Stimulated activated CD8-positive, alpha-beta memory T cell treated with anti-CD3 and anti-CD28 coated beads, Interleukin-2, amount 100 ng/mL, for 48 hours (primary cell): ENCODE measurements at places on chromosomes 2 and 18.
A peak's percentile ranks its signal among the peaks of the same experiment; 100 is the strongest.

DNA sequence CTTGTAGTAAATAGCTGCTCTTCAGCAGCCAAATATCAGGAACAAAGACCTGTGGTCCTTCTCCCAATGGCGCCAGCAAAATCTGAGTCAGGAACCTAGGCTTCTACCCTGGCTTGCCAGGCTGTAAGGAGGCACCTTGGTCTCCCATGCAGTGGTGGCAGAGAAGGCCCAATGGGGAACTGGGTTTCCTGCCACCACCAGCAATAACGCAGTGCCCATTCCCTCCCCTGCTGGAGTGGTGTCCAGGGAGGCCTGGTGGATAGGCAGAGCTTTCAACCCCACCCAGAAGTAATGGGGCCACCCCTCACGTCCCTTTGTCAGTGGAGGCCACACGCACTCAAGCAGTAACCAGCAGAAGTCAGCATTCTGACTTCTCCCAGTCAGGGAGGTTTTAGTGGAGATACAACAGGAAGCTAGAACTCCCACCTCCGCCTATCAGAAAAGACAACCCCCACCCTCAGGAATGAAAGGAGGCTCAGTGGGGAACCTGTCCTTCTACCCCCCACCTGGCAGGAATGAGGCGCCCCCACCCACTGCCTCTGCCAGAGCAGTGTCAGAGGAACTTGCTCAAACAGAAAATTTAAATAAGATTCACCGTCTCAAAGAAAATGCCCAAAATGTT, 132.4 kb downstream of the COPS8 start:
- no peak for DNase-seq

DNA sequence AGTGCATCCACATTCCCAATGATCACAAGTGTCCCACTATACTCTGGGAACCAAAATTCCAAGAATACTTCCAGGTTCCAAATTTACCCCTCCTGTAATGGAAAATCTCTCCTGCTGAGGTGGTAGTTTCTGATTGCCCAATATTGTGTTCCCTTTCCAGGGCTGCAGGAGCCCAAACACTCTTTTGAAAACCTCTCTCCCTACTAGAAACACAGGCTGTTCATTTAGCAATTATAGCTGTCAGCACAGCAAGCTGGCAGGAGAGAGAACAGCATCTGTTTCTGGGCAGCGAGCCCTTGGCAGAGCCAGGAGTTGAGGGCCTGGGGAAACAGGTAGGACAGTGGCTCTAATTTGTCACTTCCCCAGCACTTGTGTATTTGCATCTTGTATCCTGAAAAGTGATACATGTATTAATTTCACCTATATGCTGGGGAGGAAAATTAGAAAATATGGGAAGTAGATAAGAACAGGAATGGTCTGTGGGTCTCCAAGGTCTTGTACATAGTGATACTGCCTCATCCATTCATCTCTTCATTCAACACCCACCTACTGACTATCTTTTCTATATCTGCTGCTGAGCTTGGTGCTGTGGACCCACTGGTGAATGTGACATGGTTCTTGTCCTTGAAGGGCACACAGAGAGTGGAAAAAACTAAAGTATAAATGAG, 16.9 kb upstream of the PAIP2B start:
- no peak for DNase-seq

- no peak for DNase-seq
Measured at GRCh38 chr2:236802862-236803261, 233.2 kb downstream of the ACKR3 start.

DNA sequence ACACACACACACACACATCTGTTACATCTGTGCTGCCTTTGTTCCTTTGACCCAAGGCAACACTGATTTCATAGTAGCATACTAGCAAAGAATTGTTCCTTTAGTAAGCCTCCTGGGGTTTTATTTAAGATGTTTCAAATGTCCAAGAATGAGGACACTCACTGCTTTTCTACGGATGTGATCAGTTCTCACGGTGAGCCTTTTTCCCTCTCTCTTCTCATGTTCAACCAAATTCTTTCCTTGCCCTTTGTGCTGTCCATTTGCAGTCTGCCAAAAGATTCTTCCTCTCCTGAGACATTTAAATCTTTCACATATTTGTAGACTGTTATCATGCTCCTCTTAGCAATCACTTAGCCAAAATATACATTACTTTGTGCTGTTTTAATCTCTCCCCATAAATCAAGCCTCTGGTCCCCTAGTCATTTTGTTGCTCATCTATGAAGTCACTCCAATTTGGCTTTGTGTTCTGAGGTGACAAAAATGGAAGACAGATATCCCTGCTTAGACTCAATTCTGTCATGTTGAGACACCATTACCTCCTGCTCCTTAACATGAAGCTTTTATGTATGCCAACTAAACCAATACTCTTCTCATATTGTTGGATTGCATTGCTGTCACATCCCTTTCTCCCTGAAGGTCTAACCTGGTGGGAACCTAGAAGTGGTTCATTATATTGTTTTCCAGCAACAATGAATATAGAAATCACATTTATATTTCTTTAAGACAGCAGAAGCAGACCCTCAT, 1605.3 kb upstream of the ACVR2A start:
- DNase-seq = no peak

- no peak for DNase-seq
Measured at GRCh38 chr2:125324273-125324672, 1299.2 kb downstream of the CNTNAP5 start.

DNA sequence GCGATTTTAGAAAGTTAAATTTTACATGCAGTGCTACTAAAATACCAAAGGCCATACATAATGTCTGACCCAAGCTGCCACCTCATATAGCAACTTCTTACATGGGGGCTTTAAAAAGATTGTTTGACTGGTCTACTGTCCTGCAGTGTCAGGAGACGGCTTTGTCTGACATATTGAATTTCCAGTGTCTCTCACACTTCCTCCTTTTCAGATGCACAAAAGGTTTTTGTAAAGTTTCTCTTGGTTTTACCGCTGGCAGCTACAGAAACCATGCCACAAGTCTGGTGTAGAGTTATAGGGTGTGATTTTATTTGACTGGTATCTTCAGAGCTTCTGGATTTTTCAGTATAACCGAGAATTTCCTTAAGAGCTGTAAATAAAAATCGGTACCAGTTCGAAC, 1.1 kb upstream of the ASAP2 start:
- DNase-seq = no peak

DNA sequence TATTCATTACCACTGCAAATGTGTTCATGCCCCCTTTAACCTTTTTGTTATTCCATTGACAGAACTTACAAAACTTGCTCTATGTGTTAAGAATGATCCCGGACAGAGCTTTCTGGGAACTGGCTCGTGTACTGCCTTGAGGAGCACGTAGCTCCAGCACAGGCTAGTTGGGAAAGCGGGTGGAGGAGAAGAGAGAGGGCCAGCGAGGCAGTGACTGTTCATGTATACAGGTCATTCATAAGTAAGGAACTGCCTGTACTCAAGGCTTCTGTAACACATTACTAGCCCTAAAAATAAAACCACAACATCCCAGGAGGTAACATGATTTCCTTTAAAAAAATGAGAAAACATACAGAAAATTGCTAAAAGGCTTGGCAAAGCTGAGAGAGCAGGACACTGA, 109.0 kb downstream of the STK39 start:
- DNase-seq = no peak

- no peak for DNase-seq
Measured at GRCh38 chr18:77068321-77069312, 64.0 kb downstream of the MBP start.

GRCh38 chr18:76980663-76981395, 151.8 kb downstream of the MBP start:
- DNase-seq = no peak

GRCh38 chr2:236803621-236804020, 234.0 kb downstream of the ACKR3 start:
- no peak for DNase-seq

DNA sequence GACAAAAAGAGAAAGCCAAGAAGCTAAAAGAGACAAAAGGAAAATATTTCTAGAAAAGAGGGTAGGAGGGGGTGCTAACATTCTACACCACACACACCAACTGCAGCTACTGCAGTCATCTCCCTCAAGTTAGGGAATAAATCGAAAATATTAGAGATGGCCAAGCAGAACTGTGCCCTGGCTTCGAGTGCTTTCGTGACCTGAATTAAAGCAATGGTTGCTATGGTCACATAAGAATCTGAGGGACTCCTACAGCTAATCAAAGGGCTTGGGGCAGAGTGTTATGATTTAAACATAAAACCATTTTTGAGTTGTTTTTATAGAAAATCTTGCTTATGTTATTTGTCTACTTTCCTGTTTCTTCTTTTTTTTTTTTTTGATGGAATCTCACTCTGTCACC, 159.6 kb upstream of the HNRNPA3 start:
- no peak for DNase-seq

DNA sequence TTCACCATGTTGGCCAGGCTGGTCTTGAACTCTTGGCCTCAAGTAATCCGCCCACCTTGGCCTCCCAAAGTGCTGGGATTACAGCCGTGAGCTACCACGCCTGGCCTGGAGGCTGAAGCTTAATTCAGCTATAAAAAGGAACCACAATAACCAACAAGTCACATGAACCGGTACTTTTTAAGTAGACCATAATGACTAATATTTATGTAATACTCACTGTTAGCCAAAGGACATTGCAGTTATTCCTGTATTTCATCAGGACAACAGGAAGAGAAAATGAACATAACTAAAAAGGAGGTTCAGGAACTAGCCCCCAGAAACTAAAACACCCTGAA, 49.0 kb upstream of the TMEM87B start:
- DNase-seq = no peak

- peak; percentile 5 for DNase-seq
Measured at GRCh38 chr2:78979380-78980151, 45.9 kb upstream of the REG3G start.

- DNase-seq = no peak
Measured at GRCh38 chr18:75809926-75810255, 382.4 kb upstream of the SMIM21 start.

DNA sequence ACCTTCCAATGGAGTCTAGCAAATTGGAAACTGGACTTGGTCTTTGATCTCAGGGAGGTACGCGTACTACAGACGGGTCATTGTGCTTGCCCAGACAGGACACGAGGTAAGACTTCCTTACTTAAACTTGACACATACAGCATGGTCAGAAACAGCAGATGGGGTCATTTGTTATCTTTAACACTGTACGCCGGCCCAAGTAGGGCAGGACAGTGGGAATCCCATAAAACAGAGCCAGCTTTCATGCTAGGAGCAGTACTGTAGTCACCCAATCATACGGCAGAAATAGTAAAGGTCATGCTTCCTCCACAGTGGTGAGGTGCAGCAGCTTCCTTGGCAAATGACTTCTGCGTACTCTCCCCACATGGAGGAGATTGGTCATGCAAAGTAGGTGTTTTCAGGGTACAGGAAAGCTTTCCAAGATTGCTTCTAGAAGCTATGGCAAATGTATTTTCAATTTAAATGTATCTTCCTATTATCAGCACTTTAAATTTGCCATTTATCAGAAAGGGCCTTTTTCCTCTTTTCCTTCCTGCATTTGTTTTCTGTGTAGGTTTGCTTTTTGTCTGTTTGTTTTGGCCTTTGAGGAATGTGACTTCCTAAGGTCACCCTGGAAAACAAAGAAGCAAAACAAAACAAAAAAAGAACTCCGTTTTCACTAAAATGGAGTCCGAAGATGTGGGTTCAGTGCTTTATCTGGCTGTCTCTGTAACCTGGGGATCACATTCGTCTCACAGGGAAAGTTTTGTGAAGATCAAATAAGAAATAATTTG, 74.0 kb upstream of the DSG1 start:
- DNase-seq = no peak

- DNase-seq = peak; percentile 44
Measured at GRCh38 chr2:223941579-223942277, 3.4 kb downstream of the WDFY1 start.

DNA sequence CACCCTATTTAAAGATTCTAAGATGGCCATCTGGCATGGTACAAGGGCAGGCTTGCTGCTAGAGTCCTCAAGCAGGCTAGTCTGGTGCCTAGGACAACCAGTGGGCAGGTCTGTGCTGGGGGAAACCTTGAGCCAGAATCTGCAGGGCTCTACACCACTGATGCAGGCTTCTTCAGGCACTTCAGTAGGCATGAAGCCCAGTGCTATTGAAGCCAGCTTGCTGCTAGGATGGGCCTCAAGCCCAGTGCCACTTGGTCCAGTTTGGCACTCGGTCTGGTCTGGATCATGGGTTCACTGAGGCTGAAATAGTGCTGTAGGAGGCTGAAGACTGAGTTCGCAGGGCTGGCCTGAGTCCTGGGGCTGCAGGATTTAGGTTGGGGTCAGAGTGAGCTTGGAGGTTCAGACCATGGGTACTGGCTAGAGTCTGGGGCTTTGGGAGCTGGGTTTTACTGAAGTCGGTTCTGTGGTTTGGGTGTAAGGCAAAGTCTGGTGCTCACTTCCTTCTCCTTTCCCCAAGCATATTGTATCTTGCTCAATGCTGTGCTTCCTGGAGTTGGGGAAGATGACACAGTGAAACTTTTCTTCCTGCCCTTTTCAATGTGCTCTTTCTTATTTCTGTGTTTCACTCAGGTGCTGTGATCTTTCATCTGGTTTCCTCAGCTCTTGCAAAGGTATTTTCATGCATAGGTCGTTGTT, 41.2 kb downstream of the SP100 start:
- DNase-seq = no peak

DNA sequence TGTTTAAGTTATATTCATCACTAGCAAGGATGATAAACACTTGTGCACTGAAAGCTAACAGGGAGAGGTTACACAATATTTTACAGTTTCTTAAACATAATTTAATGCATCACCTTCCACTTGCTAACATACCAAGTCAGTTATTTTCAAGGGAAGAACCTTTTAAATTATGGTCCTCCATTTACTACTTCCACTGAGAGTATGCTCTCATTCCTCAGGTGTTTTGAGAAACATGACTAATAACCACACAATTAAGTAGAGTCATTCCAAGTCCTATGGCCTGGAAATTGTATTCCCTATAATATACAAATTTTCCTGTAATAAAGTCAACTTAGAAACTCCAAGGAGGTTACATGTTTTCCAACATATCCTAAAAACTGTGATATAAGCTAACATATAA, 152.3 kb upstream of the STON1 start:
- DNase-seq = no peak

GRCh38 chr2:235358981-235359471, 134.8 kb upstream of the AGAP1 start:
- no peak for DNase-seq

DNA sequence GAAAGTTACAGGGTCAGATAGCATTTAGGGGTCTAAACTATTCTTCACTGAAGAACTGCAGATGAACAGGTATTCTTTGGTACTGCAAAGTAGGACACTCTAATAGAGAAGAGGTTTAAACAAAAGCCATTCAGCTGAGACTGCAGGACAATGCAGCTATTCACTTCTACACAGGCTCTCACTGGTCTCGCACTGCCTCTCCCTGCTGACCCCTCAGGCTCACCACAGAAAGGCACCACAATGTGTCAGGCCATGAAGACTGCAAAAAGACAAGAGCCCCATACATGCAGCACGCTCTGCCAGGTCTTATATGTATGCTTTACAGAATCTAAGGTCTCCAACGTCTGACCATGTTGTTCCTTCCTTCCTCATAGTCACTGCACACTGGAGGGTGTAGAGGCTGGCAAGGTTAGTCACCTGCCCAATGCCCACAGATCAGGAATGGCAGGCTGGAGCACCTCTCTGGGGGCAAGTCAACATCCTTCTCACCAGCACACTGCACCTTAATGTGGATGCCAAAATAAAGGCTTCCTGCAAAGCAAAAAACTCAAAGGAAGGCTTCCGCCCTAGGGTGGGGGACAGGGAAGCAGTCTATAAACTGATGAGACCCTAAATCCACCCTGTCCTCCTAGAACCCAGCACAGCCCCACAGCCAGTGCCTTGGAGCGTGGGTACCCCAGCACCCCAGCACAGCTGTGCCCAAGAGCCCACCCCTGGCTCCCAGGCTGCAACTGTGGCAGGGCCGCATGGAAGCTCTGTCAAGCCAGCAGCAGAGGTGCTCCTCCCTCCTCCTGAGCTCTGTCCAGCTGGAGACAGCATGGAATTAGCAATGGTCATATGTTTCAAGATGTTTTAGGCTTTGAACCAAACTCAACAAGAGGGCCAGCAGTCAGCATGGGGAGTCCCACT, 10.7 kb upstream of the RNU4ATAC start:
- DNase-seq = no peak
